ENCODE measurements at places on chromosomes 4 and X. TPM values are rescaled to one million over a fixed set of nuclear protein-coding genes. Genes with fewer than 3 reads are reported as not detected.
A peak's percentile ranks its signal among the peaks of the same experiment; 100 is the strongest.

The FRG2 gene
- not detected for total RNA-seq

The RRH gene
- not detected for total RNA-seq

The HSFX3 gene
- total RNA-seq: not detected

The SMPX gene
- total RNA-seq: 0.31 TPM

The VCX3B gene
- total RNA-seq: not detected

DNA sequence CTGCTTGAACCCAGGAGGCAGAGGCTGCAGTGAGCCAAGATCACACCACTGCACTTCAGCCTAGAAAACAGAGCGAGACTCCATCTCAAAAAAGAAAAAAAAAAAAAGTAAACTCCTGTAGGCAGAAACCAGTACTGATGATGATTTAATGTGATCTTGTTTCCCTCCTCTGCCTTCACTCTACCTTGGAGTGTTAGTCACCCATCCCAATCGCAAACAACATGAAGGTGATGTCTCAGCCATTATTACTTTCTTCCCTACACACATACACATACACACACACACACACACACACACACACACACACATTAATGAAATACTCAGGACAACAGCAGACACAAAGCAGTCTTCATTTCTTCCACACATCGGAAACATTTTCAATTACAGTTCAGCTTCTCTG is 15.6 kb downstream of the XKRX start:
- DNase-seq: no peak

DNA sequence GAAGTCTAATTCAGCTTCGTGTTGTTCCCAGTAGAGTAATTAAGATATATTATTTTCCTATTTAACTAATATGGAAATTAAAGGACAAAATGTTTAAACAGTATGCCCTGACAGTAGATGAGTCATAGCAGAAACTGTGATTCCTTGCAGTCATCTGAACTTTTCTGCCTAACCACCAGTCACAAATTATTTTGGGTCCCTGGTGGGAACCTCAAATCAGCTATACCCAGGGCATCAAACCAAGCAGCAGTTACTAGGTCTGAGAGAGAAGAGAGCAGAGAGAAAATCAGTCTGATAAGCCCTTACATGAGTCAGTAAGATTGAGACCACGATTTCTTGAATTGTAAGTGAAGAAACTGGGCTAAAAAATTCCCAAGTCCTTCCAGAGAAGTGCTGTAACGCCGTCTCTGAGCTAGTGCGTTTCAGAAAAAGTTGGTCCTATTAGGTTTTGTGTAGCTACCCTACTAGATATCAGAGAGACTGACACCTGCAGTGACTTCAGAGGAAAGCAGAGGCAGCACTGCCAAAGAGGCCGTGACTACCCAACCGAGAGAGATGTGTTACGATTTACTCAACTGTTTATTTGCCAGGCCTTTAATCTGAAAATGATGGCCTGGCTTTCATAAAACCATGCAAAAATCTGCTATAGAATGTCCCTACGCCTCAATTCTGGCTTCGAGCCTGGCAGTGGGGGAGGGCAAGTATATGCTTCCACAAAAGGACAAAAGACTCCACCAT is 21.7 kb upstream of the GPM6A start:
- peak; percentile 24 for DNase-seq

DNA sequence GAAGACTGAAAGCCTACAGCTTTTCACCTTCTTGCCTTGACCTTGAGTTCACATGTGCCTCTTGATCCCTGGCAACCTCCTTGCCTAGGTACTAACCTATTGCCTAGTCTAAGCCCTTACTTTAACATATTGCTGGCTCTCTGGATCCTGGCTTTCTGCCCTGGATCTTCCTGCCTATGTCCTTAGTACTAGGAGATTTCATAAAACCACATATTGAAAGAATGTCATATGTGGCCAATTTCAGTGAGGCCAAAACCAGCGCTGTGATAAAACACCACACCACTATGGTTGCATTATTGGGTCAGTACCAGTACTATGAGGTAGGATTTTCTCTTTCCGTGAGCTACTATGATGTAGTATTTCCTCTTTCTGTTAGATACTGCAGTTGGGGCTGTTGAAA is 80.4 kb downstream of the CT47B1 start:
- DNase-seq: no peak

GRCh38 chrX:49204017-49204416 is 4.0 kb upstream of the SYP start:
- DNase-seq: no peak

DNA sequence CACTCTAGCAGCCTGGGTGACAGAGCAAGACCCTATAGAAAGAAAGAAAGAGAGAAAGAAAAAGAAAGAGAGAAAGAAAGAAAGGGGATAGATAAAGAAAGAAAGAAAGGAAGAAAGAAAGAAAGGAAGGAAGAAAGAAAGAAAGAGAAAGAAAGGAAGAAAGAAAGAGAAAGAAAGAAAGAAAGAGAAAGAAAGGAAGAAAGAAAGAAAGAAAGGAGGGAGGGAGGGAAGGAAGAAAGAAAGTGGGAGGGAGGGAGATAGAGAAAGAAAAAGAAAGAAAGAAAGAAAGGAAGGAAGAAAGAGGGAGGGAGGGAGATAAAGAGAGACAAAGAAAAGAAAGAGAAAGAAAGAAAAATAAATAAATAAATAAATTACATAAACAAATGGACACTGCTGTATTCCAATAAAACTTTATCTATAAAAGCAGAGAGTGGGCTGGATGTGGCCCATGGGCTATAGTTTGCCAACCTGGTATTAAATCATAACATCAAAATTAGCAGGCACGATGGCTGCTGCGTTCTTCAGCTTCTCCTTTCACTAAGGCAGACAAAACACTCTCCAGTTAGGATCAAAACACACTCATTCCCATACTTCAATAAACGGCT is 165.0 kb downstream of the ZNF674 start:
- DNase-seq: no peak

- no peak for DNase-seq
Observed at GRCh38 chrX:9557521-9557920, 92.7 kb downstream of the TBL1X start.

DNA sequence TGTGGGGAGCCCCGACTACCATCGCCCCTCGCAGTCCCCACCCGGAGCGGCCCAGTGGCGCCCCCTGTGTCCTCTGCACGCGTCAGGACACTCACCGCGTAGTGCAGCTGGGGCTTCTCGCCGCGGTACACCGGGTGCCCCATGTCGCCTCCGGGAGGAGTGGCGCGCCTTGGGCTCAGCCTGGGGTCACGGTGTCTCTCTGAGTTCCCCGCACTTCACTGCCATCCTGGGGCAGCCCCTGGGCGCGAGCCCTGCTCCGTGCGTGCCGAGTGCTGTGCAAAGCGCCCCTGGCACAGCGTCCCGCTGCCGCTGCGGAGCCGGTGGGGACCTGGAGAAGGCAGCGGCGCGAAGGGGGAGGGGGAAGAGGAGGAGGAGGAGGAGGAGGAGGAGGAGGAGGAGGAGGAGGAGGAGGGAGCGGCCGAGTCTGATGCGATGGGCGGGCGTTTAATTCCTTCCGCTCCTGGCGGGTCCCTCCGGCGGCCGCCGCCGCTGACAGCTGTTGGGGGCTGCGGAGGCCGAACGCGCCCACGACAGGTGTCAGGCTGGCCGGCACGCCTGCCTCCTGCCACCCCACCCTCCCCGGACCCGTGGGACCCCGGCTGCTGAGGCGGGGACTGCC is 134.3 kb downstream of the AMELX start:
- DNase-seq: no peak

DNA sequence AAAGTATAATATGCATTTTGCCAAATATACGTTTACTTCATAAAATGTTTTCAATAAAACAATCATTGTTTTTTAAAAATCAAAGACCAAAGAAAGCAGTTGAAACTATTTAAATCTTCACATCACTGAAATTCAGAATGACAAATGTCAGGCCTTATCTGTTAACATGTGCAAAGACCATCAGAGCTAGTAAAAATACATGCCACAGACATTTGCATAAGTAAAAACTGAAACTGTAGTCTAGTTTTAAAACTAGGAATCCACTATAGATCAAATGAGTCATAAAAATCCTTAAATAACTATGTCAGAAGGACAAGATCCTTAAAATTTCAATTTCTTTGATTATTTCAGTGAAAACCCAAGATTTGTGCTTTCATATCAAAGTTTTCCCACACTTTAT is 24.8 kb downstream of the KLHL15 start:
- DNase-seq: no peak

GRCh38 chr4:153243468-153243867 is 39.2 kb downstream of the TRIM2 start:
- DNase-seq: no peak

GRCh38 chrX:106606571-106606970 is 5.2 kb upstream of the RADX start:
- no peak for DNase-seq

DNA sequence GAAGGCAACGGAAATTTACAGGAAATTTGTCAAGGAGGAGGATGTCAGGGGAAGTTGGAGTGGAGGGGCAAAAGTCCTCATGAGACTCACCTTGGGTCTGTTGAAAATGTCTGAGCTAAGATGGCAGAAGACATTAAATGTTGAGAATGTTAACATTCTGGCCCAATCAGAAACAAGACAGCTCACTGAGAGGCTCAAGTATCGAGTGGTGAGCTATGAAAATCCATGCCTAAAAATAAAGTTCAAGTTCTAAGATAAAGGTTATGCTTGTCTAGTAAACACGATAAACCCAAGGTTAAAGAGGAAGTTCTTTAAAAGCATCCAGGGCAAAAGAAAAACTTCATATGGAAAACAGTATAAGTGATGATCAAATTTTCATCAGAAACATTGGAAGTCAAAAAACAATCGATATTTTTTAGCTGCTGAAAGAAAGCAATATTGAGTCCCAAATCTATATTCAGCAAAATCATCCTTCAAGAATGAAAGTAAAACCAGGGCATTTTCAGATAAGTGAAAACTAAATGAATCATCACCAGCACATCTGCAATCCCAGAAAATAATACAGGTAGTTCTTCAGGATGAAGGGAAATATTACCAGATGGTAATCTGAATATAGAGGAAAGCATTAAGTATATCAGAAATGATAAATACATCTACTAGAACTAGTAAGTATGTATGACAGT is 462.4 kb downstream of the TLL1 start:
- DNase-seq: no peak
